Stimulated activated CD8-positive, alpha-beta memory T cell treated with anti-CD3 and anti-CD28 coated beads, Interleukin-7, amount 100 ng/mL, for 1 hour (primary cell): ENCODE measurements at places on chromosomes 2 and 18.

- no peak for DNase-seq
Measured at GRCh38 chr2:213455316-213456008, 171.2 kb downstream of the SPAG16 start.

DNA sequence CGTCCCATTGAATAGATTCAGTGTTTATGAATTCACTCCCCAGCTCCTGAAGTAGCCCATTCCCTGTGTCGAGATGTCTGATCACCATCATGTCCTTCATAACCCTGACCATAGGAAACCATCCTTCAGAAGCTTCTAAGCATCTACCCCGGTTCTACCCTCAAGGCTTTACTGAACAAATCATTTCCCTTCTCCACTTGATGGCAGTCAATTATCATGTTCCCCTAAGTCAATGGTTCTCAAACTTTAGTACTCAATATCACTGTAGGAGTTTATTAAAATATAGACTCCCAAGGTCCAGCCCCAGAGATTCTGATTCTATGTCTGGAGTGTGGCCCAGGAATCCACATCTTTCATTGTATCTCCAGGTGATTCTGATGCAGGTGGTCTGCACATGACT, 228.4 kb upstream of the SP5 start:
- DNase-seq: no peak

DNA sequence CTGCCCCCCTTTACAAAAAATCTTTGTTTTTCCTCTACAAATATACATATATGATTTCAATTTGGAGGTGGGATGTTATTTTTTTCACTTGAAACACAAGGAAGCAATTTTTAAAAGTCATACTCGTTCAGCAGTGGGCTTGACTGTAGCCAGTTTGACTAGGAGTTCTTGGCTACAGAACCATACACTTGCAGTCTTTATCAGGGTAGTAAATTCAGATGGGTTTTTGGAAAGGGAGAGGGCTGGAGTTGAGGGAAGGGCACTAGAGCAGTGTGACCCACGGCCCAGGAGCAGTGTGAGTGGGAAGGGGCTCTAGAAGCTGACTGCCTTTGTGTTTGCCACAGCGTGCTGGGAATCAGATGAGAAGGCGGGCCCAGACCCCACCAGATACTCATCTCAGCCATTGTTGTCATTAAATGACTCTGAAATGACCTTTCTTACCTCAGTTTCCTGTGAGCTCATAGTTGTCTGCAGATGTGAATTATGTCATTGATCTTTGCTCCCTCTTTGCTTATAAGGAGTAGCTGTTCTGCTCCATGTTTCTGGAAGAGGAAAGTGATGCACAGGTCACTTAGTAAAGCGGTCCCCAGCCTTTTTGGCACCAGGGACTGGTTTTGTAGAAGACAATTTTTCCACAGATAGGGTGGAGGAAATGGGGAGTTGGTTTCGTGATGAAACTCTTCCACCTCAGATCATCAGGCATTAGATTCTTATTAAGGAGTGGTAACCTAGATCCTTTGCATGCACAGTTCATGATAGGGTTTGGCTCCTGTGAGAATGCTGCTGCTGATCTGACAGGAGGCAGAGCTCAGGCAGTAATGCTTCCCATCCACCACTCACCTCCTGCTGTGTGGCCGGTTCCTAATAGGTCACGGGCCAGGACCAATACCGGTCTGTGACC, 116.8 kb downstream of the SPTBN1 start:
- no peak for DNase-seq

- DNase-seq: no peak
Measured at GRCh38 chr18:13796515-13796914, 27.4 kb upstream of the MC5R start.

GRCh38 chr2:84694088-84694622, 177.9 kb downstream of the DNAH6 start:
- no peak for DNase-seq

DNA sequence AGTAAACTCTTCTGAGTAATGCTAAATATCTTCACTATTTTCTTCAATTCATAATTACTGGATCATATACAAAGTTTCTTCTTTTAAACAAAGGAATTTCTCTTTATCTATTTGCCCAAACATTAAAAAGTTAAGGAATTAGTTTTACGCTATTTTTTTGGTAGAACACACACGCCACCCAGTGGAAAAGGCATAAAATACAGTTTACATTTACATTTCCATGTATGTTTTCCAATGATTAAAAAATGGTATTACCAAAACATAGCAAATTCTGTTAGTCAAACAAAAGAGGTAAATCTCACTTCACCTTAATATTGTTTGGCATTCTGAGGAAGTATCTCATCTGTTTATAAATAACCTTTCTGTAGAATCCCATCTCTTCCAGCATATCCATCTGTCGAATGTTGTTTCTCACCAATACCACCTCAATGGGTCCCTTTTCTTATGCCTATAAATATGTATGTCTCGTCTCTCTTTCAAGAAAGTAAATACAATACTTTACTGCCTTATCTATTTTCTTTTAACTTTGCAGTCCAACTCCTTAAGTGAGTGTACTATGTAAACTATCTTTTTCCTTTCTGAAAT, 7.2 kb downstream of the BOLL start:
- DNase-seq: no peak

- DNase-seq: no peak
Measured at GRCh38 chr2:172242961-172243360, 140.3 kb upstream of the DLX2 start.

GRCh38 chr2:144490017-144490416, 29.9 kb downstream of the ZEB2 start:
- no peak for DNase-seq

GRCh38 chr2:124025171-124025580, at the start of gene CNTNAP5:
Gene CNTNAP5, plus strand, starts transcription at chr2:124025287. Its CDS starts 364 bp downstream, at chr2:124025651.
- DNase-seq: no peak

- no peak for DNase-seq
Measured at GRCh38 chr18:22456547-22456946, 38.8 kb upstream of the CTAGE1 start.

GRCh38 chr2:226213717-226214116, 585.9 kb downstream of the IRS1 start:
- DNase-seq: no peak

DNA sequence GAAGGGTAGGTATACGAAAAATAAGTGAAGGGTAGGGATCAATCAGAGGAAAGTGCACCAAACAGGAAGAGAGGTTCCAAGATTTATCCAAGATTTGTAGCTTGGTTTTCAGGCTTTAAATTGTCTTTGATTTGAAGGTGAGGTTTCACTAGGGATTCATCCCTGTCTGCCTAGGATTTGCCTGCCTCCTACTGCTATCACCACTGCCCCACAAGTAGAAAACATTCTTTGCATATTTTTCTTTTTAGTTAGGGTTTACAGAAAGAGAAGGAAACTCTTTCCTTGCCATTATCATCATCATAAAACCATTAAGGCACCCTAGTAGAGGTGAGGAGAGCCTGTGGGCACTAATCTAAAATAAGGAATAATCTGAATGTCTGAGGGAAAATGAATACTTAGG, 45.8 kb upstream of the TANC1 start:
- no peak for DNase-seq

DNA sequence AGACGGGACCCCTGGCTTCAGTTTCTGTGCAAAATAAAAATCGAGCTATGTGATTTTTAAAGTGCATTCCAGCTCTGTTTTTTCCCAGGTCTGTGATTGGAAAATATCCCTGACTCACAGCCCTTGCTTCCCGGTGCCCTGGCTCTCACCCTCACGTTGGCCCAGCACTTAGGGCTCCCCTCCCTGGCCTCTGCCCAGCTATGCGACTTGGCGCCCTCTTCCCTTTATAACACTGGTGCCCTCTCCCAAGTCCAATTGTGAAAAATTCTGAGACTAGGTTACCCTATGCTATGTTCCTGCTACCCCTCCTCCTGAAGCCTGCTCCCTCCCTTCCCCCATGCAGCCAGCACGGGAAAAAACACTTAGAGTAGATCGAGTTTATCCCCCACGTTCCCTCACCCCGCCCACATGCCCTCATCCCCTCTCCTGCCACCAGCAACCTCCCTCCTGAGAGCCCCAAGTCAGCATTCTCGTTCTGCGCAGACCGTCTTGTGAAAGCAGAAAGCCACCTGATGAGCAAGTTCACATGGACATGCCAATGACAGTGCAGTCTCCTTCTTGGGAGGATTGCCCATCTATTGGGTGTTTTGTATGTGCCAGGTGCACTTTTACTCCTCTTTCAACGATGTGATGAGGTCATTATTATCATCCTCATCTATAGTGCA, 228.8 kb downstream of the VAPA start:
- no peak for DNase-seq

GRCh38 chr2:163302141-163302540, 433.7 kb downstream of the FIGN start:
- DNase-seq: no peak

DNA sequence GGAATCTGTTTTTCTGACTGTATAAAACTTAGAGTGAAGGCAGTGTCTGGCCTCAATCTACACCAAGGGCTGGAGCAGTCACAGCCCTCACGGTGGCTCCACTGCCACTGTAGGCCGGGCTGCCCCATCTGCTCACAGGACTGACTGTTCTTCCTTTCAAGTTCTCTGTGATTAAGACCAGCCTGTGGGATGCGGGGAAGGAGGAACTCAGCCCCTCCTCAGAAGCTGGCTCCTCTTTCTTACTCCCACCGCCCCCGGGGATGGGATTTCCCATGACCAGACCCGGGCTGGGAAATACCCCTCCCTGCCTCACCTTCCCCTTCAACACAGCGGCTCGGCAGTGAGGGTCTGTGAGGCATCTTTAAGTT, 106.0 kb downstream of the COPS8 start:
- no peak for DNase-seq

GRCh38 chr2:2564300-2565078, 233.4 kb upstream of the MYT1L start:
- DNase-seq: no peak

DNA sequence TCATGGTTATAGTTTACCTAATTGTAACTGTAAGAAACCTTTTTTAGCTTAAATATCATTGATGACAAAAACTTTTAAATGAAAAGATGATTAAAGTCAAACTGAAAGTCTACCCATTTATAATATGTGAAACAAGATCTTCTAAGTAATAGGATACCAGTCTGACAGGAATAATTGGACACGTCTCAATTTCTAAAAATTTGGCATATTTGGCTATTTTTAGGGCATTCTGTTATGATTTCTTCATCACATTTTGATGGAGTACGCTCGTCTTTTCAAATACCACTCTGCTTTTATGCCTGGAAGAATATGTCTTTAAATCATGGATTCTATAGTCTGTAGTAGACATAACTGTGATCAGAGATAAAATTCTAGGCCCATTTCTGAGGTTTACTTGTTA, 1.3 kb downstream of the R3HDM1 start:
- no peak for DNase-seq
